ENCODE measurements at places on chromosomes 6 and 20.

DNA sequence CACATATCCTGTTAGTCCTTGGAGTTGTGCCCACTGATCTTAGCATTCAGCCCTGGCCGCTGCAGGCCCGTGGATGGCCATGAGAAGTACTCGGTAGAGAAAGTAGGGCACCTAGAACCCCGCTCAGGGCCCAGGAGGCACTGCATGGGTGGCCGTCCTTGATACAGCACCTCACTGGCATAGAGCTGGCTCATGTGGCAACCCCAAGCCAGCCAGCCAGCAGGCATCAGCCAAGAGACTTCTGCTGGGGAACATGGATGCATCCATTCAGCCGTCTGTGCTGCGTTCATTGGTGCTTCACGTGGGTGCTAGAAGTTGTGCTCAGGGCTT is 10.6 kb downstream of the PYGB start:
- DNase-seq: no peak

DNA sequence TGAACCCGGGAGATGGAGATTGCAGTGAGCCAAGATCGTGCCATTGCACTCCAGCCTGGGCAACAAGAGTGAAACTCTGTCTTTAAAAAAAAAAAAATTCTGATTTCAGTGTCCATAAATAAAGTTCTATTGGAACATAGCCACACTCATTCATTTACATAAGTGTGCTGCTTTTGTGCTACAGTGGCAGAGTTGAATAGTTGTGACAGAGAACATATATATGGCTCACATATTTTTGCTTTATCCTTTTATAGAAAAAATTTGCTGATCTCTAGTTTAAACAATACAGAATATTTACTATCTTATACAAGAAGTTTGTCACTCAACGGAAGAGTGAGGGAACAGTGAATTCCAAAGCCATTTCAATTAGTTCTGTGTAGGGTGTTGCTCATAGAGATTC is 18.0 kb downstream of the MCM8 start:
- DNase-seq: no peak

DNA sequence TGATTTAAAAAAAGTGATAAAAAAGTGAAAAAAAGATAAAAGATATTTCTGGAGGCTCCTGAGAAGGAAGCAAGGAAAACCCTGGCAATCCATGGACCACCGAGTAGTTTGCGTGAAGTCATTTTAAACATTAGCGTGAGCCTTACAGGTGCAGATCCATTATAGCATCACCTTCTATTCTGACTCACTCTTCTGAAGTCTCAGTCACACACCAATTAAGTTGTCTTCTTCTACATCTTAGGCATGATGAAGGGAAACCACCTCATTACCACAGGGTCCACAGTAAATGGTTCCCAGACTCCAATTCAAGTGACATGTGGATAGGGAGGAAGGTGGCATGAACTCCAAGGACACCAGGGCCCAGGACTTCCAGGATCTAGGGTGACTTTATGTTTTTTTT is 99.1 kb downstream of the GJA10 start:
- no peak for DNase-seq

DNA sequence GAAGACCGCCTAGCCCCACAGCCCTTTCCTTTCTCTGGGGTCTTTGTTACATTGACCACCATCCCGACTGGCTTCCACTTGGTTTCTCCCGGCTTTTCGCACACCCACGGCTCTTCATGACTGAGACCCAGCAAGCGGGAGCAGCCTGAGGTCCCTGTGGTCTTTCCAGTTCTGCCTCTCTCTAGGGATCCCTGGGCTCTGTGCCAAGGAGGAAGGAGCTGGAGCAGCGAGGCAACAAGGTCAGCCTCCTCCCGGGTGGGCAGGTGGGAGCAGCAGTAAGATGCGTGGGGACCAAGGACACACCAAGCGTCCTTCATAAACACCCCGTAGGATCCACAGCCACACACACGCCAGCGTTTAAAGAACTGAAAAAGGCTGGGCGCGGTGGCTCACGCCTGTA is 29.6 kb upstream of the MRGBP start:
- no peak for DNase-seq

GRCh38 chr6:3844097-3844463 is 5.1 kb upstream of the FAM50B start:
- no peak for DNase-seq

DNA sequence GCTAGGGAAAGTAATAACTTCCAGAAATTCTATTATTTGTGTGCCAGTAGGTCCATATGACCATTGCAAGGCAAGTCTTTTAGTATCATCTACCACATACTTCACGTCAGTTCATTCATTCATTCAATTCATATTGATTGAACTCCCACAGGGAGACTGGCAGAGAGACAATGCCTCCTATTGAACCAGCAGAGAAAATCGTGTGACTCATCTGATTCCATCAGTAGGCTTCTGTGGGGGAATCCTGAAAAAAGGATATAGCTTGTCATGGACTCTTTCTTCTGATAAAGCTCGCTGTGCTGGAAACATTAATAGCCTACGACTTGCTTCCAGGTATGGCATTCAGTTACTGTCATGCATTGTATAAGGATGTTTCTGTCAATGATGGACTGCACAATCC is 45.3 kb upstream of the CNR1 start:
- DNase-seq: no peak

DNA sequence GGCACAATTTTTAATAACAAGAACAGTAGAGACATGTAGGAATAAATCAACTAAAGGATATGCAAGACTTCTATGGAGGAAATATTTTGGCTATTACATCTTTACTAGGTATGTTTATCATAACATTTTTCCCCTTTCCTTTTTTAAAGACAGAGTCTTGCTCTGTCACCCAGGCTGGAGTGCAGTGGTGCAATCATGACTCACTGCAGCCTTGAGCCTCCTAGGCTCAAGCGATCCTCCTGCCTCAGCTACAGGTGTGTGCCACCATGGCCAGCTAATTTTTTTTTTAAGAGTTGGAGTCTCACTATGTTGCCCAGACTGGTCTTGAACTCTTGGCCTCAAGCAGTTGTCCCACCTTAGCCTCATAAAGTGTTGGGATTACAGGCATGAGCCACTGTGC is 37.0 kb downstream of the AKAP7 start:
- no peak for DNase-seq

DNA sequence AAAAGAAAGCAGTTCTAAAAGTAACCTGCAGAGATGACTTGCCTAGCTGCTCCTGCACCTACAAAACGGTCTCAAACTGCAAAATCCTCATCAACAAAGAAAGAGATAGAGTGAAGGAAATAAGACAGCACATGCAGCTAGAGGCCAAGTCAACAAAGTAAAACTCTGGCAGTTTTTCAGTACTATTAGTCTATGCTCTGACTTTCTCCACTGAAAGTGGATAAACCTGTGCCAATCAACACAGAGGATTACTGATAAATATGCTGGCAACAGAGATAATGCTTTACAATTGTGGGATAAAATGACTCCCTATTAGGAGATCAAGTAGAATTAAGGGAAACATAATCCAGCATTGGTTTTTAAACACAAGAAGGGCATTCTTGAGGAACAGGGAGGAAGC is 13.4 kb downstream of the KIAA0319 start:
- no peak for DNase-seq
